ENCODE measurements at places on chromosomes 2 and 18.

DNA sequence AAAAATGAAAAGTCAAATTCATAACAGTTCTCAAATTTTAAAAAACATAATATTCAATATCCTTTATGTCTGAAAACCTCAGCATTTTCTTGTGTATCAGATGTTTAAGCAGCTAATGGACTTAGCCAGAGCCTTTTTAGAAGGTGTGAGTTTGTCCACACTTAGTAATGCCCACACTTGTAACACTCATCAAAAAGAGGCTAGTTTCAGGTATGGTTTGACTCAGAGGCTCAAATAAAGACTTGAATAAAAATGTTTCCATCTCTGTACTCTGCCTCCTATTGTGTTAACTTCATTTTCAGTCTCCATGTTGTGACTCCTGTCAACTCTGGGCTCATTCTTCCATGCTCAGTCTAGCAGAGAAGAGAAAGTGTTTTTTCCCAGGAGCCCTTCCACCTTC is 311.6 kb downstream of the IRS1 start:
- no peak for DNase-seq

DNA sequence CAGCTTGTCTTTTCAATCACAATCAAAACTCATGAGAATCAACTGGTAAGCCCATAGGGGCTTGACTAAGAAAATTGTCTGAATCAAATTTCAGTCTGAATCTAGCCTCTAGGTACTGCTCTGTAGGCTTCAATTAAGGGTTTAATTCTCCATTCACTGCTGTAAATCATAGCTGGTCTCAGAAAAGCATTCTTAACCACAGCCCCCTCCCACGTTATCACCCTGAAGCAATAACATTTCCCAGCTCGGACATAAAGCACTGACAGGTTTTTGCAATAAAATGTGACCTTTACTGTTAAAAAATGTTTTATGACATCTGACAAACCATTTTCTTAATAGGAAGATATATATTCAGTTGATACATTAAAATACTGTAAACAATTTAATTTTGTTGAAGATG is 55.0 kb downstream of the LRP1B start:
- no peak for DNase-seq

DNA sequence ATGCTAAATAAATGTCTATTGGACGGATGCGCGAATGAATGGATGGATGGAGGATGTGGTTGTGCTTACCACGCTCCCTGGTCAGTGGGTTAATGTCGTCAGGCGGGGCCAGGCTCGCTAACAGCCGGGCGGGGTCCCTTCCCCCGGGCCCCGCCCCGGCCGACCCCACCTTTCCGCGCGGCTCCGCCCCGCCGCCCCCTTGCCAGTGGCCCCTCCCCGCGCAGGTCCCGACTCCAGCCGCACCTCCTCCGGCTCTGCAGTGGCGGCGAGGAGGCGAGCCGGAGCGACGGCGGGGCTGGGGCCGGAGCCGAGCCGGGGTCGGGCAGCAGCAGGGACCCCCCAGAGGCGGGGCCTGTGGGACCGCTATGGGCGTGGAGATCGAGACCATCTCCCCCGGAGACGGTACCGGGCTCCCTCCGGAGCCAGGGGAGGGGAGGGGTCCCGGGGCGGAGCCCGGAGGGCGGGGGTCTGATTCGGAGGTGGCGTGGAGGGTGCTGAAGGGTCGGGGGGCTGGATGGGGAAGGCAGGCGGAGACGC is at the start of gene FKBP1B:
FKBP1B (plus strand) TSS at position 257 of the 537 bp plus-strand sequence; CDS start at position 366, 109 bp downstream.
- peak; percentile 92 for DNase-seq

GRCh38 chr2:62505109-62505749 is 766 bp downstream of the TMEM17 start:
- no peak for DNase-seq

DNA sequence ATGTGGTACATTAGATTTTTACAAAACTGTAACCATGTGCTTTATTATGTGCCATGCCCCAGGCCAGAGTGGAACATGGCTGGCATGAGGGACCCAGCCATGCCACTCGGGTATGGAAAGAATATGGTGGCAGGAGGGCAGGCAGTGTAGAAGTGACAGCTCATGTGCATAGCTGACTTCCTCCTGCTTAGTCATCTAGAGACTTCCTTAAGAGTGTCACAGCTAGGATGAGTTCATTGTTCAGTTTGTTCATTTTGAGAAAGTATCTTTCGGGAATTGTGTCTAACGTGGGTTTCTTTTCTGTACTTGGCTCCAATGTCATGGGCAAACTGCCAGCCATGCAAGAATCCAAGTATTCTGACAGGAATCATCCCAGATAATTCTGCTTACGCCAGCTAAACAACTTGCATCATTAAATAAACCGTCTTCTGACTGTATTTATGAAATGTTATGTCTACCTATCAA is 94.3 kb upstream of the ITGB6 start:
- no peak for DNase-seq

GRCh38 chr2:167471734-167472133 is 583.5 kb downstream of the XIRP2 start:
- DNase-seq: peak; percentile 37

DNA sequence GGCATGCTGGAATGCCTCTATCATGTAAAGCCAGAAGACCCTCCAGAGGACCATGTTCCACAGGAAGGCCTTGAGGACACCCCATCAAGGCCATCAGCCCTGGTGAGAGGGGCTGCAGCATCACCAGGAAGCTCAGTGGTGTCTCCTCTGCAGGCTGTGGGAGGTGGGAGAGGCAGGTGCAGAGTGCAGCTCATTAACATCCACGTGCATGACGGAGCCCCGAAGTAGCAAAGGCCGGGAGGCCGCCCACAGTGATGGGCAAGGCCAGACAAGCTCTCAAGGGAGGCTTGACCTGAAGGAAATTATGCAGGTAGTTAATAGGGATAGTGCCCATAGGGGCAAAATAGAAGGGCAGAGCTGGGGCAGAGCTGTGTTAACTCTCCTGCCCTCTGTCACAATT is 30.3 kb upstream of the SMCHD1 start:
- DNase-seq: no peak

DNA sequence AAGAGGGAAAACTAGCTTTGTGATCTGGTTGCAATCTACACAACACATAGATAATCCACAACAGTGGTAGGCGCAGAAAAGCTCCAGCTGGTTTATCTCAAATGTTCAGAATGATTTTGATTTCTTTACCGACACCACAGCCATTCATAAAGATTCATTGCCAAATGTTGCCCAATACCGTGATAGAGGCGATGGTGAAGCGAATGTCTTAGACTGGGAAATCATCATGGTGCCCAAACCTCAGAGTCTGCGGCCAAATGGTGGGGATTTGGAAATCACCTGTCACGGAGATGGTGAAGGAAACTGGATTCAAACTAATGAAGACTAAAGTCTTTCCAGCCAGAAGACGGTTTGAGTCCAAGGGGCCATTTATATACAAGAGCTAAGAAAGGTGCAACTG is 48.5 kb upstream of the CCDC150 start:
- DNase-seq: no peak

DNA sequence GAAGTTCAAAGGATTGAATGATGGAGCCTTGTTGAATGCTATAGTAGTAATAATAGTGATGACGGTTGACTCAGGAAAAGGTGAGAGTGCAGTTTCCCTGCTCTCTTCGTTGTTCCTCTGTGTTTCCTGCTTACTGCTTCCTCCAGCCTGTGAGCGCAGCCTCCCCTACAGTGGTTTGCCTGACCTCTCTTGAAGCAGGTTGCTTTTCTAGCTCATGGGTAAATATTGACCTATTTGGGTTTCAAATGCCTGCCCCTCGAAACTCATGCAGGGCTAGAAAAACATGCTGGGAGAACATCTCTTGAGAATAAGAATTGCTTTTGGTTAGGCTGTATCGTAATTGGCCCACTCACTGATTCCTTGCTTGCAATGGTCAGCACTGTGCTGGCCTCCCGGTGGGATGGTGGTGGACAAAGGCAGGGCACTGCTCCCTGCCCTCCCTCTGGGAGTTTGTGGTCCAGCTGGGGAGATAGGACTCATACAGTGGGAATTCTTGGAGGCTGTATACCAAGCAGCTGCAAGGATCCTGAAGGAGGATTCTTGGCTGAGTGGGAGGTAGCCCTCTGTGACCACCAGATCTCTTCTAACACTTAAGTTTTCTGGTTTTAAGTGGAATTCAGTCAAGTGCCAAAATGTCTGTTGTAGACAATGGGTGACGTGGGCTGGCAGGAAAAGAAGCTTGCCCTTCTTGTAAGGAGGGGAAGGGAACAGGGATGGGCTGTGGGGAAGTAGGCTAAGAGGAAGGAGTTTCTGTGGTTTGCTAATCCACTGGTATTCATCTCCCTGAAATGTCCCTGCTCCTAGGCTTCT is 5.4 kb upstream of the RNF181 start:
- DNase-seq: no peak

GRCh38 chr2:152466980-152467676 is 132.2 kb downstream of the FMNL2 start:
- no peak for DNase-seq

- DNase-seq: peak; percentile 18
Measured at GRCh38 chr2:197705912-197706838, 1.0 kb downstream of the MARS2 start.
